Activated CD4-positive, alpha-beta T cell treated with anti-CD3 and anti-CD28 coated beads, Interleukin-2, amount 50 U/mL, for 4 hours (primary cell): ENCODE measurements at places on chromosomes 12 and 14.

DNA sequence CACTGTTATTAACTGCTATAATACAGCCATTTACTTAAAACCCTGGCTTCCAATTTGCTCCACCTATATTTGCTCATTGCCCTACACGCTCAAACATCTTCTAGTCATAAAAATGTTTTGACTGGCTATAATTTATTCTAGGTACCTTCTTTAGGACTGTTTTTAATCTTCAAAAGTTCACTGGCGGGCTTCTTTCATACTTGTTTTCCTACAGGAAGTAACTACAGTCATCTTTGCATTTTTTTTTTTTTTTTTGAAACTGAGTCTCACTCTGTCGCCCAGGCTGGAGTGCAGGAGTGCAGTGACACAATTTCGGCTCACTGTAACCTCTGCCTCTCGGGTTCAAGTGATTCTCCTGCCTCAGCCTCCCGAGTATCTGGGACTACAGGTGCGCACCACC is 32.5 kb downstream of the MPHOSPH9 start:
- DNase-seq = no peak

GRCh38 chr12:9928607-9929006 is 3.6 kb downstream of the CLEC2A start:
- no peak for DNase-seq

- no peak for DNase-seq
These were observed 210.9 kb downstream of the ERC1 start for GRCh38 chr12:1201886-1202285.

DNA sequence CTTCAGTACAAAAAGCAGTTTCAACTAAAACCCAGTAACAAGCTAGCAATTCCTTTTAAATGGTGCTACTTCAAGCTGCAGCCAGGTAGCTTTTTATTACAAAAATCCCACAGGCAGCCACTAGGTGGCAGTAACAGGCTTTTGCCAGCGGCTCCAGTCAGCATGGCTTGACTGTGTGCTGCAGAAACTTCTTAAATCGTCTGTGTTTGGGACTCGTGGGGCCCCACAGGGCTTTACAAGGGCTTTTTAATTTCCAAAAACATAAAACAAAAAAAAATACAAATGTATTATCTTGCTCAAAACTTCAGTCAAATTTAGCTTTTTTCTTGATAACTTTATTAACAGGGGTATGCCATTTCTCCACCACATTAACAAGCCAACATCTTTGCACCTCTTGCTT is 3.6 kb upstream of the CLEC4E start:
- DNase-seq = peak; percentile 61

- no peak for DNase-seq
These were observed 8.5 kb downstream of the RACGAP1 start for GRCh38 chr12:50016501-50017475.

DNA sequence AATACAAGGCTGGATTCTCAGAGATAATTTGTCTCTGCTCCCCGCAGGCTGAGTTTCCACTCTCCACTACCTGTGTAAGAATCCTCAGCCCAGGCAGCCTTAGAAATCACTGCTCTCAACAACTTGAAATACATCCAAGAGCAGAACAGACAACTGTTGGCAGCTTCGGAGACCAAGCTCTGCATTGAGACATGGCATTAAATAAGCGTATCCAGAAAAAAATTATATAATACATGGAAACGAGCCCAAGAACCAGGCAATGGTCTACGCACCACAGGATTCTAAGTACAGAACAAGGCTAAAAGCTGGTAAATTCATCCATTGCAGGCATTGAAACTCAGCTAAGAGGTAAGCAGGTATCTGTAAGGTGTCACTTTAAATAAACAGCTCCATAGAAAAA is 165.5 kb upstream of the DIO3 start:
- DNase-seq = no peak

GRCh38 chr12:56338308-56339157 is at the start of gene IL23A:
Gene IL23A, plus strand, starts transcription at chr12:56338884. Its CDS starts 161 bp downstream, at chr12:56339045.
- peak; percentile 89 for DNase-seq

DNA sequence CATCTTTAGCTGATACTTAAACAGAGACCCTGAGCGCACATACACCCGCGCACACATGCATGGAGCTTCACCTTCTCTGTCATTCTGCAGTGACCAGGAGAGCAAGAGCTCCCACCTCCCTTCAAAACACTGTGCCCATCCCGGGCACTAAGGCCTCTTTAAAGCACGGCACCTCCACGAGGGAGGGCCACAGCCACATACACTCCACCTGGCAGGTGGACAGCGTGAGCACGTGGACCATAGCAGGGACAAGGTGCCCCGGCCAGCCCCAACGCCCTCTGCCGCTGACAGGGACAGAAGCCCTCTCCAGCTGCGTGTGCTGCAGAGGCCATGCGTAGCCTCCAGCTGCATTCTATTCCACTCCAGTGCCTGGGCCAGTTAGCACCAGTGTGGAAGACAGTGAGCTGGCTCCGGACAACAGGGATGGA is 5.4 kb downstream of the GAPDH start:
- DNase-seq = no peak

DNA sequence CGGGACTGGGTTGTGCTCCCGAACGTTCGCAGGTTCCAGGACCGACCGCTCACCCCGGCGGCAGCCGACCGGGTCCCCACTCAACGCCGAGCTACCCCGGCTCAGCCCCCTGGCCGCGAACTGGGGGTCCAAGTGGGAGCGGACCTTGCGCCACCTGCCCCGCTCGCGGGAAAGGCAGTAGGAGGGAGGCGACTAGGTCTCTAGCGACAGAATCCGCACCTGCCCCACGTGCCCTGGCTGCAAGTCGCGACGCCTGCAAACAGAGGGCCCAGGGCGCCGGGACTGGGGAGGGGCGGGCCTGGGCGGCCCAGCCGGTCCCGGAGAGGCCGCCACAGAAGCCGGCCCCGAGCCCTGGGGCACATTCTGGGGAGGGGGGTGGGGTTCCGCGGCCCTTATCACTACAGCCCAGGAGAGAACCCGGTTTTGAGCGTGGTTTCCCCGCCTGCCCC is 239.2 kb upstream of the CPNE8 start:
- no peak for DNase-seq

GRCh38 chr12:67803278-67803993 is 154.9 kb downstream of the DYRK2 start:
- no peak for DNase-seq

DNA sequence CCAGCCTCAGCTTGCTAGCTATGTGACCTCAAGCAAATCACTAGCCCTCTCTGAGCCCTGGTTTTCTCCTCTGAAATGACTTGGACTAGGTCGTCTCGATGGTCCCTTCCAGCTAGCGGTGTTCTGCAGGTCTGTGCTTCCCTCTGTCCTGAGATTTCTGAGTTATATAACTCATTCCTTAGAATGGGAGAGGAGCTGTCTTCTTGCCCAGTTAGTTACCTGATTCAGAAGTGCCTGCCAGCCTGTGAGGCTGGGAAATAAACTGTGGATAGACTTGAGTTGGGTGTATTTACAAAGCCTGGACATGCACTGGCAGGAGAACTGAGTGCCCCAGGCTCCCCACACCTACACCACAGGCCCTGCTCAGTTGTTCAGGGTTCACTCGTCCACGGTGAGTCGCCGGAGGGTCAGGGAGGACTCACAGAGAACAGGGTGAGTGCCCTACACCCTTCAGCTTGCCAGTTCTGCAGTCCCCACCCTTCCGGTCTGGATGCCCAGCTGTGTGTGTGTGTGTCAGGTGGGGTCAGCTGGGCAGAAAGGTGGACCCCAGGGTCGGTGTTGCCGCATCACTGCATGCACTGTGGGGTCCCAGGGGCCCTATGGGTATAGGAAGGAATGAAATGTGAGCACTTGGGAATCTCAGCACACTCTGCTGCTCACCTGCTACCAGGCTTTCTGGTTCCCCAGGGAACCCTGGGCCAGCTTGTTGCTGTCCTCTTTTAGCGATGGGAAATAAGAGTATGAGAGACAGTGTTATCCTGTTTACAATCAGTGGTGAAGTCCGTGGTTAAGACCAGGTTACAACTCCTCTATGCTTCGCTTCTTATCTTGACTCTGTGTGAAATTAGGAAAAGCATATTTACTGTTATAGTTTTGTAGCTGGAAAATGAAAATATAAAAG is 348.2 kb downstream of the DPF3 start:
- DNase-seq = no peak

- DNase-seq = no peak
These were observed 222.9 kb downstream of the C12orf50 start for GRCh38 chr12:87806310-87806709.

DNA sequence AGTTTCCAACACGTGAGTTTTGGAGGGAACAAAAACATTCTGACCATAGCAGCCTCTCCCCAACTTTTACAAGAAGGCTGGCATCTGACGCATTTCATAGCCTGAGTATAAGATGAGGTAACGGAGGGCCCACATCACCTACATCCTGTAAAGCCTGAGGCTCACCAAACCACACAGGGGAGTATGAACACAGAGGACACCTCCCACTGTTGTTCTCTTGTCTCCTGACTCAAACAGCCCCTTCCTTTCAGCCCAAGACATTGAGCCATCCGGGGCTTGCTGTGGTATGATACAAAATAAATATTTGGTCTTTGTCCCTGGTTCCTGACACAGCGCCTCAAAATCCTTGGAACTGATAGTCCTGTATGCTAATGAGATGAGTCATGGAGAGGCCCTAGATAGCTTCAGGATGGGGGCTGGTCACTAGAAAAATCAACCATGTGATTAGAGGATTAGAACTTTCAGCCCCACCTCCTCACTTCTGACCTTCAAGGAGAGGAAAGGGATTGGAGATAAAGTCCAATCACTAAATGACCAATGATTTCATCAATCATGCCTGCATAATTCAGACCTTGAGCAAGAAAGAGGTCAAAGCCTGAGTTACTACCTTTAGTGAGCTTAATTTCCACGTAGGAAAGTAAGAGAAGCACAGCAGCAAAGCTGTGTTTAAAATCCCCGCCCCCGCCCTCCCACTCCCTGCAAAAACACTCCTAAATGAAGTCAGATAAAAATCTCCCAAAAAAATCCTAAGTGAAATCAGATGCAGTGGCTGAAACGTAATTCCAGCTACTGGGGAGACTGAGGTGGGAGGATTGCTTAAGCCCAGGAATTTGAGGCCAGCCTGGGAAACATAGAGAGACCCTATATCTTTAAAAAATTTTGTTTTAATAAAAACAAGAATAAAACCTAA is 236.4 kb downstream of the PCNX1 start:
- DNase-seq = no peak

GRCh38 chr14:39469094-39469710 is 37.0 kb upstream of the FBXO33 start:
- peak; percentile 6 for DNase-seq
